ENCODE measurements at places on chromosomes 5 and 9.

- peak; percentile 57 for DNase-seq
Observed at GRCh38 chr9:112793213-112793810, 42.8 kb downstream of the SNX30 start.

- DNase-seq: no peak
Observed at GRCh38 chr5:147190331-147190730, 44.5 kb upstream of the STK32A start.

GRCh38 chr5:123209502-123210027, 120.5 kb downstream of the PRDM6 start:
- peak; percentile 96 for DNase-seq

GRCh38 chr5:36060420-36060887, 6.2 kb downstream of the UGT3A2 start:
- peak; percentile 29 for DNase-seq

DNA sequence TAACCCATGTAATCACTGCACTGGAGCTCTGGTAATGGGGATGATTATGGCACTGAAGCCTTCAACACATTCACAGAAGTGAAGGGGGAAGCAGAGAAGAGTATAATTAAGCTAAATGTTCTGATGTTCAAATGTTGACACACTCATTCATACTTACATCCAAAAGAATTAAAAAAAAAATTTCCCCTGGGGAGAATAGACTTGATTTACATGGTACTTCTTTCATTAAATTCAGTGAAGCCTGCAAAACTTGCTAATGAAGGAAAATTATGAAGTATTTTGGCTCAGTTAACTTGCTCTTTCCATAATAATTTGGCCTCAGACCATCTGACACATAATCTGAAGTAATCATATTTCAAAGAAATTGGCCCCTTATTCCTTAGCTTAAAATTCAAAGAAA, 428.8 kb downstream of the SH3GL2 start:
- no peak for DNase-seq

DNA sequence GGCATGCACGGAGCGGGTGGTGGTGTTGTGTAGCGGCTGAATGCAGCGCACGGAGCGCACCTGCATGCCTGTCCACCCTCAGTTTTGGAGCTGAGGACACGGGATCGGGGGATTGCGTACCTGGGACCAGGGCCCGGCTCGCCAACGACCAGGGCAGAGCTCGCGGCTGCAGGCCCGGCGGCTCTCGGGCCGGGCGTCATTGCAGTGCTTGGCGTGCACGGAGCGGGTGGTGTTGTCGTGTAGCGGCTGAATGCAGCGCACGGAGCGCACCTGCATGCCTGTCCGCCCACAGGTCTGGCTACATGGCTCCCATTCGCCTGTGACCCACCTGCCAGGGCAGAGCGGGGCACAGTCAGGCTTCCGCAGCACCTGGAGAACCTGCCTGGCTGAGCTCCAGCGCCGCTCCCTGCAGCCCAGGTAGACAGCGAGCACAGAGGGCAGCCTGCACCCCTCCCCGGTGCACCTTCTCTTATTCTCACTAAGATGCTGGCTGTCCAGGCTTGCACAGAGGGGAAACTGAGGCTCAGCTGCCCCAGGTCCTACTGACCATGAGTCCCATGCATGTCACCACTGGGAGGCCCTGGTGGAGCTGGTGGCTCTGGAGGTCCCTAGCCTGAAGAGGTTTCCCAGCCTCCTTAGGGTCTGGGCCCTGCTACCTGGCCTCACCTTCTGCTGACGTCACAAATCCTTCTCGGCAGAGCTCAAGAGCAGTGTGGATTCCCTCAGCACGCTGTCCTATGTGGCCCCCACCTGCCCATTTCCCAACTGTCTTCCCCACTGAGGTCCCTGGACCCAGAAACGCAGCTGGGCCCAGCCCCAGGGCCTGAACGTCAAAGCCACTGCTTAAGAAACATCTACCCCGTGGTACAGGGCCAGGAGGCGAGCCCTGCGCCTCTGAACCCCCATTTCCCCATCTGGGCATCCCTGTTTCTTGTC, 64.9 kb downstream of the ZNF354C start:
- DNase-seq: no peak

DNA sequence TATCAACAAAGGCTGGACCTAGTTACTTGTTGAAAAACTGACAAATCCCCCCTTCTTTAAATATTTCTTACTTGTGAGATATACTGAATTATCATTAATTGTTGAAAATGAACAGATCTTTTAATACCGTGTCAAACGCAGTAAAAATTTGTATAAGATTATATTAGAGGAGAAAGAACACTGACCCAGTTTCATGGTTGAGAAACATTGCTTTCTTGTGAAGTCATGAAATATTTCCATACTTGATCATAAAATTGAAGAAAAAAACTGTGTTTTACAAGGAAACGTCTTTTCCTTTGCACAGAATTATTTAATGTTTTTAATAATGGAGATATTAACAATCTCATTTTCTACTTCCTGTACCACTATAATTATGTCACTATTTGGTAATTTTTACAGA, 45.8 kb downstream of the MOCS2 start:
- peak; percentile 36 for DNase-seq

DNA sequence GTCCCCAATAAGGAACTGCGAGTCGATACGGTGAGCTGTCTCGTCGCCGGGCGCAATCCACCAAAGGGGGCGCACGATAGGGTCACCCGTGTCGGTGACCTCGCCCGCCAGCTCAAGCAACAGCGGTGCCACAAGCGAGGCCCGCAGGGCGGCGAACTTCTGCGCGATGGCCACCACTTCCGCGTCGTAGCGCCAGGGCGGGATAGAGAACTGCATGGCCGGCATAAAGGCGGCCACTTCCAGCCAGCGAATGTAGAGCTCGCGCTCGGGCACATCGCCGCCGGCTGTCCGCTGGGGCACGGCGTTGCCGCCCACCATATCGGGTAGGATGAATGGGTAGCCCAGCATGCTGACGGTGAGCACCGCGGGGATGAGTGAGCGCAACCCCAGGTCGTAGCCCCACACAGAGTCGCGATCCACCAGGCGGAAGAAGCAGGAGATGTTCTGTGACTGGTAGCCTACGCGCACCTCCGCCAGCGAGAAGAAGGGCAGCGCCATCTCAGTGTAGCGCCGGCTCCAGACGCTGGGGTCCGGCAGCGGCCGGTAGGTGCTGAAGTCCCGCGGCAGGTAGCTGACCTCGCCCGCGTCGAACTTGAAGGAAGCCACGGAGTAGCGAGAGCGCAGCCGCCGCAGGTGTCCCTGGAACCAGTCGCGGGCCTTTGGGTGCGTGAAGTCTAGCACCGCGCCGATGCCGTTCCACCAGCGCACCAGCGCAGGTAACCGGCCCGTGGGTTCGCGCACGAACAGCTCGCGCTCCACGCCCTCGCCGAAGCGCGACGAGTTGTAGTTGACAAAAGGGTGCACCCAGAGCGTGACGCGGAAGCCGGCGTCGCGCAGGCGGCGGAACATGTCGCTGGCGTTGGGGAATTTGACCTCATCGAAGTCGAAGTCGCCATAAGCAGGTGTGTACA, 5.5 kb downstream of the MYORG start:
- DNase-seq: peak; percentile 14

Measured in fibroblast of skin of back (primary cell).